ENCODE measurements at places on chromosomes 4 and X.

DNA sequence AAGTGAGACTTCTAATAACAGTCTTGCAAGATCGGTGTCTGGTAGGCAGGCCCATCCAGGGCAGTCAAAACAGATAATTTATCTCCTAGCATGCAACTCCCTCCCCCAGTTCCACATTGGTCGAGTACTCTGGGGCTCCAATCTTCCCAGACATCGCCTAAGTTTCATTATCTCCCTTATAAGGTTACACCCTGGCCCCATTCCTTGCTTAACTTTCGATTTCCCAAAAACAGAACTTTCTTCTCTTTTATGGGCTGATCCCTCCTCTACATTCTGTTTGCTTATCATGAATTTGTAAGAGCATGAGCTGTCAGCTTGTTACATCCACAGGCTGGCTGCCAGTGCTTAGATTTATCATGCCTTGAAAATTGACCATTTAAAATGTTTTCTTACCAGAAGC lies 471.3 kb downstream of the TECRL start:
- no peak for DNase-seq

- DNase-seq = no peak
Measured at GRCh38 chr4:7411896-7412553, 22.7 kb downstream of the PSAPL1 start.

GRCh38 chr4:168098248-168098717 lies 5.9 kb downstream of the ANXA10 start:
- no peak for DNase-seq

DNA sequence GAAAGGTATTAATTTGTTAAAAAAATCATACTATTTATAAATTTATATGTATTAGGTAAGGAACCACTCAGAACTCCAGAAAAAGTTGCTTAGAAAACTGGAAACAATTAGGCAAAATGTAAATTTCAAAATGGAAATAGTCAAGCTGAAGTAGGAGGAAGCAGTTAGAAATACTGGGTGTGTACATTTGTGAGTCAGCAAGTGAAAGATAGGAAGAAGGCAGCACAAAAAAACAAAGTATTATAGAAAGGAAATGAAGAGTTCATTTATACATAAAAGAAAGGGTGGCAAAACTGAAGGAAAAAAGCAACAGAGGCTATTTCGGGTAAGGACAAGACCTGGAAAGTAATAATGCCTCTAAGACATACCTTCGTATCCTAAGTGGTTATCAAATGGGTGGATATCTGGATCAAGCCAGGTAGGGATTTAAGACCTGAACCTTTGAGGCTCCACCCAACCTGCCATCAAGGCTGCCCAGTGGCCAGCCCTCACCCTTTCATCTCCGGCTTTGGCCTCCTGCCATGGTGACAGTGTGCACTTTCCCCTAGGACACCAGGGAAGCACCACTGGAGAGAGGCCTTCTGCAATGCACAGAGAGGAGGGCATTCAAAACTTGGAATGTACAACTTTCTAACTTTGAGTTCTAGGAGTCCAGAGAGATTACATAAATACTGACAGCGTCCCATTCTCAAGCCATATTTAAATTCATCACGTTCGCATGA lies at the start of gene LRRC66:
TSS of gene LRRC66 (minus strand) at position 428 of the 722 bp plus-strand sequence. CDS start 2,750 bp downstream, outside the sequence.
- no peak for DNase-seq

GRCh38 chr4:47717188-47717587 lies 120.7 kb downstream of the CORIN start:
- no peak for DNase-seq

- DNase-seq = no peak
Measured at GRCh38 chr4:113945906-113946305, 33.5 kb downstream of the ARSJ start.

GRCh38 chr4:173932701-173933100 lies 350.8 kb downstream of the FBXO8 start:
- DNase-seq = no peak

DNA sequence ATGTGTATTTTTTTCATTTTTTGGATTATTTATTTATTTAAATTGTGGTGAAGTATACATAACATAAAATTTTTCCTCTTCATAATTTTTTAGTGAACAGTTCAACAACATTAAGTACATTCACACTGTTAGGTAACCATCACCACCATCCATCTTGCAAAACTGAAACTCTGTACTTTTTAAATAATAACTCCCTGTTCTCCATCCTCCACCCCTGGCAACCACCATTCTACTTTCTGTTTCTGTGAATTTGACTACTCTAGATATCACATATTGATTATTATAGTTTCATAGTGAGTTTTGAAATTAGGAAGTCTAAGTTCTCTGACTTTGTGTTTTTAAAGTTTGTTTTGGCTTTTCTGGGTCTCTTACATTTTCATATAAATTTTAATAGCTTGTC lies 89.3 kb upstream of the STX18 start:
- DNase-seq = no peak

- DNase-seq = no peak
Measured at GRCh38 chr4:99324361-99324760, 3.2 kb upstream of the ADH1B start.

DNA sequence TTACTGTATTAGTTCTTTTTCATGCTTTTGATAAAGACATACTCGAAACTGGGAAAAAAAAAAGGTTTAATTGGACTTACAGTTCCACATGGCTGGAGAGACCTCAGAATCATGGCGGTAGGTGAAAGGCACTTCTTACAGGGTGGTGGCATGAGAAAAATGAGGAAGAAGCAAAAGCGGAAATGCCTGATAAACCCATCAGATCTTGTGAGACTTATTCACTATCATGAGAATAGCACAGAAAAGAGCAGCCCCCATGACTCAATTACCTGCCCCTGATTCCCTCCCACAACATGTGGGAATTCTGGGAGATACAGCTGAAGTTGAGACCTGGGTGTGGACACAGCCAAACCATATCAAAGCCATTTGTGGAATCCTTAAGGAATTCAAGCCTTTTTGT lies 1238.9 kb downstream of the ADGRL3 start:
- DNase-seq = no peak

DNA sequence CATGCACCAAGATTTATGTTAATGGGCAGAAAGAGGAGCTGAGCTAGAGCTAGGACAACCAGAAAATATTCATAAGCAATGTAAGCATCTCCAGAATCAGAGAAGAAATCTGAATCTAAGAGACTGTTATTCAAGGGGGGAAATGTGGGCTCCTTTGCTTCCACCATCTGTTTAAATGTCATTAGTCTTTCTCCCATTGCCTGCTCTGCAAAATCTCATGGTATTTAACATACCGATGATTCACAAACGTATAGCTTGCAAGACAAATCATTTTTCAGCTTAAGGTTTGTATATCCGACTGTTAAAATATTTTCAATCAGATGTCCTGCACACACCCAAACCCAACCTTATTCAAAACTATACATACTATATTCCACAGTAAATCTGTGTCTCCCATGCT lies 133.4 kb upstream of the TACR3 start:
- DNase-seq = no peak

GRCh38 chr4:3414421-3415279 lies 27.1 kb upstream of the HGFAC start:
- DNase-seq = no peak

GRCh38 chr4:186068581-186069348 lies at the start of gene TLR3:
Gene TLR3 (plus strand): TSS chr4:186069156. CDS start chr4:186076620, 7,464 bp downstream.
- no peak for DNase-seq

GRCh38 chr4:25020236-25020635 lies 10.5 kb downstream of the LGI2 start:
- no peak for DNase-seq

GRCh38 chr4:163920426-163920825 lies 425.9 kb downstream of the TMA16 start:
- no peak for DNase-seq

- no peak for DNase-seq
Measured at GRCh38 chr4:6362243-6362885, 92.7 kb downstream of the WFS1 start.

GRCh38 chr4:83490876-83491450 lies 6.1 kb upstream of the ABRAXAS1 start:
- no peak for DNase-seq

DNA sequence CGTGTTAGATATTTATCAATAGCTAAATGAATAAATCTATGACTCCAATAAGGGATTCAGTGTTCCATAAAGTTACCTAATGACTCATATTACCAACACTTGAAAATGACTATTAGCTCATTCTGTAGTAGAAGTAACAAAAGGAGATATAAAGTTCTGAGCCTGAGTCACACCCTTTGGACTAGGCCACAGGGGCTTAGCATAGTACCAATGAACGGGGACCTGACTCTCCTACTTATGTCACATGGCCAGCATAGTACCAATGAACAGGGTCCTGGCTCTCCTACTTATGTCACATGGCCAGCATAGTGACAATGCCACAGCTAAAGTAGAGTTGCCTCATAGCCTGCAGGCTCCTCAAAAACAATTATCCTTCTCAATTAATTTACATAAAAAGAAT lies 43.7 kb downstream of the MAGEB16 start:
- no peak for DNase-seq

GRCh38 chr4:124804041-124804440 lies 91.5 kb upstream of the ANKRD50 start:
- no peak for DNase-seq

GRCh38 chr4:70996018-70996360 lies 2.5 kb downstream of the DCK start:
- no peak for DNase-seq

DNA sequence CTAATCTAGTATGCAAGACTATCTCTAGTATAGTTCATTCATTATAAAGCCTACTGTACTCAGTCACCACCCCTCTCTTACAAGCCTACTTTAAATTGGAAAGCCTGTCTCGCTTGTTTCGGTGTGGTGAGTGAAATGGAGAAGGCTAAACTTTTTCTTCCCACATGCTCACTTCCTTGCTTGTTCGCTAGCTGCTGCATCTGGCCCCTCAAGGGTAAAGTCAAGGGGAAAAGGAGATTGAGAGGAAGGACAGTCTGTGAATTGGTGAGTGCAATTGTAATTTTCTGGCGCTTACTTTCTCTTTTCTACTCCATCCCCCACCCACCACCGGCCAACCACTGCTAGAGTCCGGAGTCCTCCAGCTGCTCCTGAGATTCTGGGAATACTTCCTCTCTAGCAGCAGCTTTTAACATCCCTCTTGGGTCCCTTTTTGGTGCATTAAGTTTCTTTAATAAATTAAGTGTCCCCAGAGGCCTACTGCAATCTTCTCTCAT lies 12.1 kb upstream of the ARAP2 start:
- DNase-seq = no peak

DNA sequence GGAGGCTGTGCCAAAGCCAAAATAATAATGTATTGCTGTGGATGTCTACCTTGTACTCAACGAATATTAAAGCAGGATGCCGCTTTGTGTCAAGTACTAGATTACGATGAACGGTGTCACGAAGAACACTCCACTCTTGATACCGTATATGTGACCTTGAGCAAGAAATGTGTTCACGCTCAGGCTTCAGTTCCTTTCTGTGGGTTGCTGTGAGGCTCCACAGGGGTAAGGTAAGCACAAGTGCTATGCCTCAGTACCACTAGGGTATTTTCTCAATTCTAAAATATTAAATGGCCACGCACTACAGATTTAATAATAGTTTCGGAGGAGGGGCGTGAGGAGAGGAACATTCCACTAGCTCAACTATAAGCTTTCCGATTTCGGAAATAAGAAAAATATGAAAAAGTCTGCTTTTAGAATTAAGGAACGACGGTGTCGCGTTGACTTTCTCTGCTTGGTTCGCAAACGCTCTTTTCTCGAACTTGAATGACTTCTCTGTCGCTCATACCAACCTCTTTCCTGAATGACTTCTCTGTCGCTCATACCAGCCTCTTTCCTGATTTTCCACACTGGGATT lies 607 bp upstream of the SCOC start:
- no peak for DNase-seq
